Vagina (tissue), 2 donors: ENCODE measurements at places on chromosomes 12 and 14.

GRCh38 chr12:96383991-96384390 is 16.2 kb downstream of the CDK17 start:
- DNase-seq = no peak

DNA sequence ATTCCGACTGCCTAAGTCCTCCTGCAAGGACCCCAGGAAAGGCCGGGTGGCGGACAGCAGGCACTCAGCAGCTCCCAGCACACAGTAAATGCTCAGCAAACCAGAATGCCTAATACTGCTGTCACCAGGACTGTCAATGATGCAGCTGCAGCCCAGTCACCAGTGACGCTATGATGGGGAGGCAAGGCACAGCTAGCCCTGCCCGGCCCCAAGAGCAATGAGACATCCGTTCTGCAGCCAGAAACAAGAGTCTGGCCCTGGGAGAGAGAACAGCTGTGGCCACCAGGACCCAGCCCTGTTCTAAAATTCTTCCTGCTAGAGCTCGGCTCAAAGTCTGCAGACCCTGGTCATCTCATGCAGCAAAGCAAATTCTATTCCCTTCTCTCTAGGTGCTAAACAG is 69.8 kb downstream of the NCOR2 start:
- DNase-seq = no peak

DNA sequence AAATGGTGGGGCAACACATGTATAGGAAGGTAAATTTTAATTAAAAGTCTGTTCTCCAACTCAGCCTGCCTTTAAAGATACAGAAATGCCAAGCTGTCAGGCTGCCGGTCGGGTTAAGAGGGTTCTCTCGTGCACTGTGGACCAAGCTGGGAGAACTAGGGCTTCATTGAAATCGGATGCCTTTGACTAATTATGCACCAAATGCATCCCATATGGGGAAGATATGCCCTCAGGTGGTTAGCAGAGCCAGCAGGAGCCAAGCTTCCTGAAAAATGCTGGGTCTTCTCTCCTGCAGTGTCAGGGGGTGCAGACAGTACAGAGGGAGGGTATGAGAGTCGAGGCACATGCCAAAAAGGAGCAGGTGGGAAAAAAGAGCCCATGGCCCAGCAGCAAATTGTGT is 236.1 kb downstream of the CACNA1C start:
- DNase-seq = no peak

- no peak for DNase-seq
These were observed 70.5 kb downstream of the FGD6 start for GRCh38 chr12:95146769-95147168.

- DNase-seq = no peak
These were observed 297.5 kb downstream of the RPAP3 start for GRCh38 chr12:47408171-47408871.

DNA sequence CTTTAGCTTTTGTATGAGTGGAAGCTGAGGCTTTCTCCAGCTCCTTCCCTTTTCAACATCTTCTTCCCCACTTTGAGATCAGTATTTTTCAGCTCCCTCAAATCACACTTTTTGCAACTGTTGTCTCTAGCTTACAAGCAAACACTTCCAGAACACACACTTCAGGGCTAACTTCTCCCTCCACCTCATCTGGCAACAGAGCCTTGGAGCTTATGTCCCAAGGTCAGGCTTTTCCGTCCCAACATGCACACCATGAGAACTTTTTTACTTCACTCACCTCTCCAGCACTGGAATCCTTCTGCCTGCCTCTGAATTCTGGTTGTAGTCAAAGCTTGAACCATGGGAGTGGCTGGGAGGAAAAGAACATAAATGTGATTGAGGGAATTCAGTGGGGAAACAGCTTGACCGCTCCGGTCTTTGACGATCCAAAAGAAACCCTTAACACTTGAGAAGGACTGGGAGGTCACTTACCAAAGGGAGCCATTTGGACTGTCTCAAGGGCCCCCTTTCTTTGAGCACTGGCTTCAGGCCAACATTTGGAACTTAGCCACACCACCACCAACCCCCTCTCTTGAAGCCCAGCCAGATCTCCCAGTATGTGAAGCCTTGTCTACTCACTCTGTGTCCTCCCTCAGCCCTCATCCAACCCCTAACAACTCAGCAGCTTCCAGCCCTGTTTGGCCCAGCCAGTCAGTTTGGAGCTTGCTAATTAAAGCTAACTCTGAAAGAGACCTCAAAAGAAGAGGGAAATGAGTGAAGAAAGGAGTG is 3.9 kb upstream of the BLOC1S1 start:
- no peak for DNase-seq

- no peak for DNase-seq
These were observed 55.3 kb upstream of the AMN1 start for GRCh38 chr12:31783996-31784645.

DNA sequence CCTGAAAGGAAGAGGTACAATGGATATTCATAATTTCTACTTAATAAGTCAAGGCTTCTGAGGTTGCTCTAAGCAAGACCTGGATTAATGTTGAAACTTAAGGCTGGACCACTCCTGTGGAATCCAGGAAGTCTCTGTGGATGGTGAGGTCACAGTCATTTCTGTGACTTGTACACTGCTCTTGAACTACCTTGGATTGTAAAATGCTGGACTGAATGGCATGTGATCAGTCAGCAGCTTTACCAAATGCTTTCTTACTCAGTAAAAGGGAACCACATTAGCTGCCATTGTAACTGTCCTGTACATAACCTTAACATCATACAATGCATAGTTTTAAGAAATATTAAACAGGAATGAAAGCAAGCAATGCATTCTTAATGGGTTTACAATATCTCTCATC is 182.9 kb downstream of the NOVA1 start:
- no peak for DNase-seq

DNA sequence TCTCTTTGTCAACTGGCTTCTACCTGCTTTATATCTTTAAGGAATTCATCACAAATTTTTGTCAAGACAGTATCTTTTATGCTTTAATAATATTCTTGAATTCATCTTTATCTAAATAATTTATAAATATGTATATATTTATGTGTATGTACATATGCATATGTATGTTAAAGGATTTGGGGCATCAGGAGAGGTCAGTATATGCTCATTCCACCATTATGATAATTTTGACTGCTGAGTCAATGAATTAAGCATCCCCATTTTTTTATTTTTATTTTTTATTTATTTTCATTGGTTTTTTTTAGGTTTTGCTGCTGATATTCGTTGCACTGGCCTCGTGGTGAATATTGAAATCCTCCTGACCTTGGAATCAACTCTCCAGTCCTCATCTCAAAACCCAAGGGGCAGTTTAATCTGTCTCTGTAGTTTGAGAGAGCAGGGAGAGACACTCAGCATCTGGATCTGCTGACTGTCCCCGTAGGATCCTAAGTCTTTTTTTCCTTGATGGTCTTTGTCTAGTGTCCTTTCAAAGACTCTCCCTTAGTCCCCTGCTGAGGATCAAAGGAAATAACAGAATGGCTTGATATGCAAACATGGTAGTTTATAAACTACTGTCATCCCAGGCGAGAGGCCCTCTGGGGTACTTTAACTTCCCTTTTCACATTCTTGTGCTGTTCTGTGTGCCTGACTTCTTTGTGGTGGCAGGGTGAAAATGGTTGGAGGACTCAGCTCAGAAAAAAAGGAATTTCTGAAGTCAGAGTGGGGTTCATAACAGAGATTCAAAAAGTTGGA is 218.7 kb downstream of the DIO2 start:
- DNase-seq = no peak

GRCh38 chr12:27456618-27457017 is 10.1 kb downstream of the SMCO2 start:
- no peak for DNase-seq

DNA sequence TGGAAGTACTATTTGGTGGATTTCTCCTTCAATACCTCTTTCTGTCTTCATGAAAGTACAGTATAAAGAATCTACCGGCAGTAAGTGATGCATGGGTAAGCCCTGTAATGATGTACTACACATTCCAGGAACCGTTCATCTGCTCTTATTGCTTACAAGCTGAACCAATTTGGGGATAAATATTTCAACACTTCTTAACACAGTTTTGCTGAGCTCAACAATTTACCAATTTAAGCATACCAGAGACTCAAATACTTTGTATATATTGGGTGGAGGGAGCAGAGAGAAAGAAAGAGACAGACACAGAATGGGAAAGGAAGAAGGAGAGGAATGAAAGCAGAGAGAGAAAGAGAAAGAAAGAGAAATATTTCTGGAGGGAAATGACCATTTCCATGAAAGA is 821.1 kb upstream of the FLRT2 start:
- no peak for DNase-seq

DNA sequence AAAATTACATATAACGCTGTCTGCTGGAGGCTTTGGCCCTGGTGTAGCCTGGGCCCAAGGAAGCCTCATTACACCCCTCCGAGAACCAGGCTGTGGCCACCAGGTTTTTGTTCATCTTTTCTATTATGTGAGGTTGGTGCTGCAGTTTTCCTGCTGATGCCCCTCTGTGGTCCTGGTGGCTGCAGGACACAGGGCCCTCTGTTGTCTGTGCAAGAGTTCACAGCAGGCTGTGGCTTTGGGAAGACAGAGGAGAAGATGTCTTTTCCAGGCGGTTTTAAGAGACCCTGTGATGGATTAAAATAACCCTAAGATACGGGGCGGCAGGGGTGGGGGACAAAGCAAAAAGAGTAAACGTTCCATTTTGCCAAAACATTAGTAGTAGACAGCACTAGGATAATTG is 121.5 kb downstream of the ADGRD1 start:
- no peak for DNase-seq

GRCh38 chr14:75231320-75231719 is 47.3 kb upstream of the FOS start:
- DNase-seq = no peak

GRCh38 chr12:18428416-18428815 is 167.1 kb downstream of the PIK3C2G start:
- DNase-seq = no peak

- no peak for DNase-seq
These were observed 32.9 kb downstream of the ARID2 start for GRCh38 chr12:45762185-45763110.

DNA sequence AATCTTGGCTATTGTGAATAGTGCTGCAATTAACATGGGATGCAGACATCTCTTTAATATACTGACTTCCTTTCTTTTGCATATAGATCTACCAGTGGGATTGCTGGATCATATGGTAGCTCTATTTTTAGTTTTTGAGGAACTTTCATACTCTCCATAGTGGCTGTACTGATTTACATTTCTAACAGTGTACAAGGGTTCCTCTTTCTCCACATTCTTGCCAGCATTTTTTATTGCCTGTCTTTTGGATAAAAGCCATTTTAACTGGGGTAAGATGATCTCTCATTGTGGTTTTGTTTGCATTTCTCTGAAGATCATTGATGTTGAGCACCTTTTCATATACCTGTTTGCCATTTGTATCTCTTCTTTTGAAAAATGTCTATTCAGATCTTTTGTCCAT is 8.4 kb downstream of the AMDHD1 start:
- no peak for DNase-seq

DNA sequence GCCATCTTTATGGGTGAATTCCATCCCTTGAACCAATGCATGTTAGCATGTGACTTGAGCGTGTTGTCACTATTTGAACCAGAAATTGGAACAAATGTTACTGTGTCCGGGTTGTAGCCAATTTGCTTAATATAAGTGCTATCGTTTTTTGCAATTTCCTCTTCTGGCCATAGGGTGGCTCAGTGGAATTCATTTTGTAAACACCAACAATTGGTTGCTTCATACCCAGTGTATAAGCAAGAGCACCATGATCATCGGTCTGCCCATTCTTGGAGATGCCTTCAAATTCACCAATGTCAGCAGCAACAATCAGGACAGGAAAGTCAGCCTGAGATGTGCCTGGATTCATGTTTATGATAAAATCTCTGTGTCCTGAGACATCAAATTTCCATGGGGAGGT is 5.0 kb upstream of the NEDD1 start:
- no peak for DNase-seq

- no peak for DNase-seq
These were observed 288.2 kb upstream of the TMPO start for GRCh38 chr12:98227162-98227561.

- no peak for DNase-seq
These were observed 16.4 kb downstream of the TRMT61A start for GRCh38 chr14:103545219-103545914.

DNA sequence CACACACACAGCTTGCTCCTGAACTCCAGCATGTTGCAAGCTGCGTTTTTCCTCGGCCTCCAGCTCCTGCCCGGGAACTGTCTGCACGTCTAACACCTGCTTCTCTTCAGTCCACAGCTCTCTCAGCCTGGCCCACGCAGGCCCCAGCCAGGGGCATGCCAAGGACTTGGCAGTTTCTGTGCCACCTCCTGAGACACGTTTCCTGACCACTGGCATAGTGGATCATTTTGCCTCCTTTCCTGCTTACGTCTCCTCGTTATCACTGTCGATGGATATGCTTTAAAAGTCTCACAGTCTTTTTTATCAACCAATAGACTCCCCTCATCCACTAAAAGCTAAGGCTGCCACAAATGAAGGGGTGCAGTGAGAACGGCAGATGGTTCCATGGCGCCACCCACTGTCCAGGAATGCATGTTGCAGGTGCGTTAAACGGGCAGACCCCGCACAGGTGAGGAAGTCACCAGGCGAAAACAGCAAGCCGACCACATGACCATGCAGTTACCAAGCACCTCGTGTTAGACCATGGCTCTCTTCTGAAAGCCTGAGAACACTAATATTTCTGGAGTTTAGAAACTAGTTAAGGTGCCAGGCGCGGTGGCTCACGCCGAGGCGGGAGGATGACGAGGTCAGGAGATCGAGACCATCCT is 14.7 kb upstream of the TEAD4 start:
- no peak for DNase-seq

DNA sequence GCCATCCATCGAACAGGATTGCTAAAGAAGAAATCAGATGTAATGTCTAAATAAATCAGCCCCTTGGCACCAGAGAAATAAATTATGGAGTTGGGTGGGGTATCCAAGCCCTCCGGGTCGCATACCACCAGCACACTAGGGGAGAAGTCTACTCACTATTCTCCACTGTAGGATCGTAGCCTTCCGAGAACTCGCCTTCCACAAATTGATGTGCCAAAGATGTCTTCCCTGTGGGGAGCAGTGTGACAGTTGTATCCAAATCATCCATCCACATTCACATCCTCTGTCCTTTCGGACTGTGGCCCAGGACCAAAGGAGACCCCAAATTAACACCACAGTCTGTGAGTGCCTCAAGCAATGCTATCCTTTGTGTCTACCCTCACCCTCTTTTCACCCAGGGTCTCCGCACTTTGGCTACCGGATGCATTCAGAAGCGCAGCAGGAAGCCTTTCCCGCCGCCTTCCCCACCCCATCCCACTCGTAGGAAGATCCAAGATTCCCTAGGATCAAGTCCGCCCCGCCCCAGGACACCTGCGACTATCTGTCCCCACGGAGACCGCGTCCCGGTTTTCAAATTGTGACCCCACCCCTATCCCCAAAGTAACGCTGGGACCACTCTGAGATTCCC is 786 bp downstream of the RHEBL1 start:
- no peak for DNase-seq

GRCh38 chr12:97778111-97778510 is 315.5 kb downstream of the RMST start:
- DNase-seq = no peak
